Vagina (tissue), 2 donors: ENCODE measurements at places on chromosomes 16 and 17.

GRCh38 chr16:62041401-62041800 lies 5.2 kb upstream of the CDH8 start:
- no peak for DNase-seq

DNA sequence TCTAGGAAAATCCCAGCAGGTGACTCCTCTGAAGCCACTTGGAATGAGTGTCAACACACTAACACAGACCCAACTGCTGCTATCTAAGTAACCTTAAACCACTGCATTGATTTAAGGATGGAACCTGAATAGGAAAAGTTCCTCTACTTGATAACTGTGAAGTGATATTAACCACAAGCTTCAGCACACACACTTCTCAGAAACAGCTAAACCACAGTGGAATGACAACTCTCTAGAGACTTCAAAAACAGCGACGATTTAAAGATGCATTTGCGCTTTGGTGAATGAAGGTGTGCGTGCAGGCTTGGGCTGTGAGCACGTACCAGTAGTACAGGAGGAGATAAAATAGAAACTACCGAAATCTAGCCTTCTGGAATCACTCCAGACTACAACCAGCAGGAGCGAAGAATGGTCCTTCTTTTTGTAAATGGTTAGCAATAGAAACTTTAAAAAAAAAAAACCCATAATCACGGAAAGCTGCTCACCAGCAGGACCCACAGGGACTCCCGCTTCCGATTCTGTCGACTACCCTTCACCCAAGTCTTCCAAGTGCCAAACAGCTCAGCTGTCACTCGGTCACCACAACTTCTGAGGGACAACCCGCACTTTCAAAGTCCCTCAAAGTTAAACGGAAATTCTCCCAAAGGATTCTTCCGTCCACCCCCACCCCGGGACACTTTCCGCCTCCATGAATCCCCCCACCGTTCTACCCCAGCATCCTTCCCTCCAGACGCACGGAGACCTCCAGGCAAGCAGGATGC lies 137.7 kb upstream of the CORO6 start:
- no peak for DNase-seq

- DNase-seq, result no peak
Observed at GRCh38 chr17:8563024-8563776, 67.3 kb downstream of the MYH10 start.

GRCh38 chr17:33550261-33550660 lies 257.2 kb upstream of the ASIC2 start:
- DNase-seq, result no peak

DNA sequence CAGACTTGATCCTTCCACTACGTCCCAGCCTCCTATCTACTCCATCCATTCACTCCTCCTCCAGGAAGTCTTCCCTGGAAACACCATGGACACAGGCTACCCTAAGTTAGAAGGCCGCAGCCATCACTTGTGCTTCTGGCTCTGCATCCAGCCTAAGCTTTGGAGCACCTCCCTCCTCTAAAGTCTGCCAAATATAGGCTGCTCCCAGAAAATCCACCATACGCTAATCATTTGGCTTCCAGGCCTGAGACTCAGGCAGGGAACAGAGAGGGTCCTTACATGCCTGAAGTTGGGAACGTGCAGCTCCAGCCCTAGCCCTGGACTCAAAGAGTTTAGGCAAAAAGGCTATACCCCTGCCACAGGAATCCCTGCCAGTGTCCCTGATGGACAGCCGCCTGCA lies 6.7 kb downstream of the PCGF2 start:
- no peak for DNase-seq

DNA sequence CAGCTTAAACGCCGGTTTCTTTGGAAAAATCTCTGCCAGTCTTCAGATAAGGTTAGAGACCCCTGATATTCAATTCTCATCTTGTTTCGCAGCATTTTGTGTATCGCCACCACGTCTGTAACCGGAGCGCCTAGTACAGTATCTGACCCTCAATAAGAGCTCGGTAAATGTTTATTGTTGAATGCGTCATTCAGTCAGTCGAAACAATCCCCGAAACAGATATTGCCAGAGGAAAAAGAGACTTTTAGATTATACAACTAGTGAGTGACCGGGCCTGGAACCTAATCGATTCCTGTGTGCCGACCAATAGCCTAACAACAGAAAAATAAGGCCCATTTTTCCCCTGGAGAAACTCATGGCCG lies 626 bp downstream of the PELP1 start:
- DNase-seq, result no peak

- DNase-seq, result no peak
Observed at GRCh38 chr16:81632392-81633146, 146.5 kb upstream of the PLCG2 start.

- no peak for DNase-seq
Observed at GRCh38 chr16:85438981-85439685, 174.0 kb upstream of the GSE1 start.

GRCh38 chr17:15464231-15464985 lies 3.0 kb downstream of the CDRT4 start:
- DNase-seq, result no peak

DNA sequence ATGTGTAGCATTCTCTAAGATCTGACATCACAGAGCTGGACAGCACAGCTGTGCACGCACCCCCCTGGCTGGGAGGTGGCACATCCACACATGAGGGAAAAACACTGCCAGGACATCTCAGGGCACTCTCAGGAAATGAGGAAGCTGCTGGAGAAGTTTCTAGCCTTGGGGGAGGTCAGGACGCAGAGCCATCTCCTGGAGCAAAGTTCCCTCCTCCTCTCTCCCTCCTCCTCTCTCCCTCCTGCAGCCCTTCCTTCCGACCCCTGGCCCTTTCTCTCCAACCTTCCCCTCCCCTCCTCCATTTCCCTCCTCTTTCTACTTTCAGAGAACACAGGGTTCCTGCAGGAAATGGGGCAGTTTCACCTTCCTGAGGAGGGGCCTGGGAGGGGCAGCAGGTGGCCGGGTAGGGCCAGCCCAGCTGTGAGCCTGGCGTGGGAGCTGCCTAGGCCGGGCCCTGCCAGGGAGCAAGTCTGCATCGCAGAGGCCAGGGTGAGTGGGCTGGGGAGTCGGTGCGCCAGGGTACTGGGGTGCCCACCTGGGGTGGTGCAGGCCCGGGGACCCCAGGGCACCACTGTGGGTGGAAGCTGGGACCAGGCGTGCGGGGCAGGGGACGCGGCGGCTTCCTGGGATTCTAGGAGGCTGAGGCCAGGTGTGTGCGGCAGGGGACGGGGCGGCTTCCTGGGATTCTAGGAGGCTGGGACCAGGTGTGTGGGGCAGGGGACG lies at the start of gene DPEP1:
Gene DPEP1, plus strand, starts transcription at position 412 of the 723 bp plus-strand sequence. CDS start 16,769 bp downstream, outside the sequence.
- DNase-seq, result no peak

DNA sequence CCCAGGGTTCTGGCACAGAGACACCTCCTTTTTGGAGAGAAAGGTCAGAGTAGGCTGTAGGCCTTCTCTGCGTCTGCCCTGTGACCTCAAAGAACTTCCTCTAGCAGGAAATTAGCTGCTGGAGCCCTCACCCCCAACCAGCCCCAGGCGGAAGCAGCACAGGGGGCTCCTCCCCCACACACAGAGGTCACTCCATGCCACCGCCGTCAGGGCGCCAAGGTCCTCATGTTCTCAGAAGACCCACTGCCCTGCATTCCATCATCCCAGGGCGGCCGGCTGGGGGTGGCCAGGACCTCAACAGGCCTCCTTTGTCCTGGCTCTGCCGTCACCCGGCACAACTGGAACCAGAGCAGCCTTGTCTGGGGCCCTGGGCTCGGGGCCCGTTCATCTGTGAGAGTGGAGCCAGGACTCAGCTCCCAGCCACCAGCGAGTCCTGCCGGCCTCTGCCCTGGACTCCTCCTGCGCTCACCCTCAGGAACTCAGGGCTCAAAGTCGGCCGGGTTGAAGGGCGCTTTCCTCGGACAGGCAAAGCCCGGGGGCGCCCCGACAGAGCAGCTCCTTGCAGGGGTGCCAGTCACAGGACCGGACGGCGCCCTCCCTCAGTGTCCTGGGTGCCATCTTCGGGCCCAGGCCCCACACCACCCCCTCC lies 1.2 kb downstream of the TMC6 start:
- no peak for DNase-seq

DNA sequence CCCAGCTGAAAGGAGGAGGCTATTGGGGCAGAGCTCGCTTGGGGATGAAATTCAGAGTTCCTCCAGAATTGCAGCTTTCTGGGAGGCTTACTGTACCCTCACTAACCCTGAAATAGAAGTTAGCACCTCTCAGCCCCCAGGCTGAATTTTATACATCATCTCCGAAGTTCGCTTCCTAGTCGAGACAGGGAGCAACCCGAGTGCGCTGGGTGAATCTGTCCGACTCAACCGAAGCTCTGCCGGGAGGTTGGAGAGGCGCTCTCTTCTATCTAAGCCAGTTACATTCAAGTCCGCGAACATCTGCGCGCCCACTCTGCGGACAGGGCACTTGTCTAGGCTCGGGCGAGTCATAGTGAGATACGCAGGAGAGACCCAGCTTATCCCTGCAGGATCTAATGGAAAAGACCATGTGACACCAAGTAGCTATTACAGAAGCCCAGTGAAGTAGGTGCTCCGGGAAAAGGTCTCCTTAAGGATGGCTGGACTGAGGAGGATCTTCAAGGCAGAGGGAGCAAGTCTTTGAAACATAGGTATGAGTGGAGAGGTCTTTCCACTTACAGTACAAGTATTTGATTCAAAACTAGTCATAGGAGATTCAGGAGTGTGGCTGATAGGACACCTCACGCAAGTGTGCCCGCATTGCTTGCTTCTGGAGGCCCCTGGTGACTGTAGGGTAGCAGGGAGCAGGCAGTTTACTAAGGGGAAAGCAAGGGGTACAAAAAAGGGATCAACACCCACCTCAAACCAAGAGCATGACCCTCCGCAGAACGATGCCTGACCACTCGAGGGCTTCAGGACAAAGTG lies 646 bp upstream of the HES7 start:
- no peak for DNase-seq
